ENCODE measurements at places on chromosomes 12 and 14.

GRCh38 chr12:2082321-2082720, 29.5 kb downstream of the CACNA1C start:
- no peak for DNase-seq

GRCh38 chr14:69711065-69711464, 55.9 kb upstream of the SRSF5 start:
- no peak for DNase-seq

GRCh38 chr12:4991373-4991772, 52.3 kb upstream of the KCNA5 start:
- DNase-seq = no peak

- DNase-seq = peak; percentile 41
Observed at GRCh38 chr14:68607081-68607866, 185.6 kb downstream of the ZFP36L1 start.

GRCh38 chr14:103260629-103261124, 73.4 kb upstream of the EIF5 start:
- no peak for DNase-seq

DNA sequence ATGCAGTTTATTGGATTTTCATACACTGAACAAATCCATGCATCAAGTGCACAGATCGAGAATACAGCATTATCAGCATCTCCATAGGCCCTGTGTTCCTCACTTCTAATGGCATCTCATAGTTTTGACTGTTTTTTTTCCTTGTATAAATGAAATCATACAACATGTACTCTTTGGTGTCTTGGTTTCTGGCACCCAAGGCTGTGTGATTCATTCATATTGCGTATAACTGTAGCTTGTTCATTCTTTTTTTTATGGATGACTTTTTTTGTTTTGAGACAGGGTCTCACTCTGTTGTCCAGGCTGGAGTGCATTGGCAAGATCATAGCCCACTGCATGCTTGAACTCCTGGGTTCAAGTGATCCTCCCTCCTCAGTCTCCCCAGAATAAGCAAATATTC, 14.3 kb downstream of the RASSF8 start:
- no peak for DNase-seq

DNA sequence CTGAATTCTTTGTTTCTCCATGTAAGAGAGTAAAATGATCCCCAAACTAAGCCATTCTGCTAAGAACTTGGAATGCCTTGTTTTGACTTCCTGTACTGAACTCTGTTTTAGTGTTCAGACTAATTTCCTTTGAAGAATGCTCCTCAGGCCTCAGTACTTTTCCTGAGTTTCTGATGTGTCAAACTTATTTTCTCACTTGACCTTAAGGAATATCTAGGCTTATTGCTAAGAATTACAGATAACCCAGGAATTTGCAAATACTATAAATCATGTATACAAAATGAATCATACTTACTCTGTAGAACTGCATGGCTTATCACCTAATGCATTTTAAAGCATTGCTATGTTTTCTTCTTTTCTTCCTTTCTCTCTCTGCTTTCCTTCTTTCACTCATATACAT, 93.1 kb upstream of the PKP2 start:
- DNase-seq = no peak

- DNase-seq = no peak
Observed at GRCh38 chr14:99042381-99043266, 229.4 kb downstream of the BCL11B start.

Data from neural progenitor cell (in vitro differentiated cells).